ENCODE measurements at places on chromosomes 13 and 19. TPM values are rescaled to one million over a fixed set of nuclear protein-coding genes. Genes with fewer than 3 reads are reported as not detected.

The TMEM38A gene
- 1.2 TPM for polyA plus RNA-seq

The GPC6 gene
- 0.23 TPM for polyA plus RNA-seq

The ZNF492 gene
- not detected for polyA plus RNA-seq

The INSR gene
- 3.0 TPM for polyA plus RNA-seq

The C19orf44 gene
- polyA plus RNA-seq: 3.8 TPM

The DENND1C gene
- 1.8 TPM for polyA plus RNA-seq

The SIGLEC9 gene
- 8.8 TPM for polyA plus RNA-seq

The ADM5 gene
- not detected for polyA plus RNA-seq

The ATP12A gene
- polyA plus RNA-seq: not detected

The OR7D2 gene
- not detected for polyA plus RNA-seq

The C19orf81 gene
- polyA plus RNA-seq: not detected

The ZNF284 gene
- 0.99 TPM for polyA plus RNA-seq

The NRTN gene
- 1.7 TPM for polyA plus RNA-seq

The C19orf18 gene
- 0.90 TPM for polyA plus RNA-seq

The PSG3 gene
- polyA plus RNA-seq: not detected

The LRRC63 gene
- polyA plus RNA-seq: not detected

The CEACAM20 gene
- polyA plus RNA-seq: not detected

The CEACAM3 gene
- not detected for polyA plus RNA-seq

The KLF1 gene
- not detected for polyA plus RNA-seq

The FFAR2 gene
- polyA plus RNA-seq: 0.69 TPM

The LRCH1 gene
- polyA plus RNA-seq: 8.4 TPM

Data from sigmoid colon (tissue), 7 donors.